Endothelial cell (in vitro differentiated cells): ENCODE measurements at places on chromosomes 3 and 15.

DNA sequence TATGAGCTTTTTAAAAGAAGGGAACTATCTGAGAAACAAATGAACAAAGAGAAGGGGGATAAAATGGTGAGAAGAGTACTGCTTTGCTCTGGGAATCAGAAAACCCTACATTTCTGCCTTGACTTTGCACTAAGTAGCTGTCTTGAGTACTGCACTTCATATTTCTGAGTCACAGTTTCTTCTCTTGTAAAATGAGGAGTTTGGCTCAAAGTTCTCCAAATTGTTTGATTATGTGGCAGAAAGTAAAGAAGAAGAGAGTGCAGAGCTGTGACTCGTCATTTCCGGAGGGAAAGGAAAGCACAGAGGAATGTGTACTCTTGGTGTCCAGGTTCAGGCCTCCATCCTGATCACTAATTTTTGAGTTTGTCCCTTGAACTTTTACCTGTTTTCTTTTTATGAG lies 54.7 kb downstream of the TP63 start:
- DNase-seq: no peak

GRCh38 chr3:5846261-5846660 lies 658.8 kb downstream of the EDEM1 start:
- DNase-seq: no peak

- DNase-seq: no peak
These were observed 33.8 kb downstream of the RYR3 start for GRCh38 chr15:33344530-33344929.

- no peak for DNase-seq
These were observed 71.5 kb downstream of the SSR3 start for GRCh38 chr3:156483426-156483825.

- no peak for DNase-seq
These were observed 945 bp downstream of the MST1R start for GRCh38 chr3:49902511-49903345.

DNA sequence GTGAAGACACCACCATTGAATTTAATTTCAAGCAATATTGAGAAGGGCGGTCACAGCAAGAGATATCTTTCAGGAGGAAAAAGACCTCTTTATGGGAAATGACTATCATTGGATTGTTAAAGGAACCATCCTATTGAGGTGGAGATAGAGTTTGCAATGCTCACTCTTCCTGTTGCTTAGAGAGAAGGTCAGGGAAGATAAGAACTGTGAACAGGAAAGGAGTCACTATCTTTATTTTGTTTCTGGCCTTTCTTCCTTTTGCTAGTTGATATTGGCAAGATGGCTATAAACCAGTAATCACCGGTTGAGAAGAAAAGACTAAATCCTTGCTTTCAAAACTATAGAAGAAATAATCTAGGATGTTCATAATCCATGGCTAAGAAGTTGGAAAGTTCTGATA lies 112.1 kb upstream of the TMEM108 start:
- DNase-seq: no peak

DNA sequence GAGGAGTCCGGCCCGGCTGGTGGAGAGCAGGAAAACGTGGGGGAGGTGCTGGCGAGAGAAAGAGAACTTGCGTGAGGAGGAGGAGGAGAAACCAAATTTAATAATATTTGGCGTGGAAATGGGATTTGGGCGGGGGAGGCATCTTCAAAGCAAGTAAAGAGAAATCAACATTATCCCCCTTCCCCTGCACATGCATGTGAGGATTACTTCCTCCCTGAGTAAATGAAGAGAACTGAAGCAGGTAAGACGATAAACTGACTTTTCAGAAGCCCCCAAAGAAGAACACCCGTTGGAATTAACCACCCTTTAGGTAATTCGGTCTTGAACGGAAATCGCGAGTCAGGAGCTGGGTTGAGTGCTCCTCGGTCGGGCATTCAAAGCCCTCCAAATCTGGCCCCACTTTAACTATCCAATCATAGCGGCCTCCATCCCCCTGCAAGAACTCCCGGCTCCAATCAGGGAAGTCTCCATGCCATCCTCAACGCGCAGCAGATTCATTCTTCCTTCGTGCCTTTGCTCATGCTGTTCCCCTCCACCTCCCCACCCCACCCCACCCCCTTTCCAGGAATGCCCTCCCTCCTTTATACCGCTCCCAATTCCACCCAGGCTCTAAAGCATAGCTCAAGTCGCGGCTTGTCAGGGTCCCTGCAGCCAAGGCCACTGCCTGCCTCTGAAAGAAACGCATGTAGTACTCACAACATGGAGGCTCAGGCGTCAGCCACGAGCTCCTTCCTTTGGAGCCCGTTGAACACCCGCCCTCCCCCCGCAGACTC lies 545 bp upstream of the RFX7 start:
- DNase-seq: peak; percentile 48

- no peak for DNase-seq
These were observed 31.3 kb upstream of the IQSEC1 start for GRCh38 chr3:13104511-13104910.

DNA sequence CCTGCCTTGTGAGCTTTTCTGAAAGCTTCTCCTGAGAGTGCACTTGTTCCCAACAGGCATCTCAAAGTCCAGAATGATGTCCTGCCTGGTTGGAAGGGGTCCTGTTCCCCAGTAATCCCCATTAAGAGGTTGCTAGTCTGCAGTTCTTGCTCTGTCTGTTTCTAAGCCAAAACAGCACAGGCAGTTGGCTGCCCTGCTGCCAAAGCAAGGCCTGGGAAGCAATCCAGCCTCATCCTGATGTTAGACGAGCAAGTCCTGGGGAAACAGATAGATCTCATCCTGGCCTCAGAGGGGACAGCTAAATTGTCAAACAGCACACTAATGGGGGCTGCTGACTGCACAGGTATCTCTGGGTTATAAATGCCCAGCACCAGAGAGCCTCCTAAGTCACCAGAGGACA lies 198.0 kb downstream of the EPHB1 start:
- no peak for DNase-seq

- no peak for DNase-seq
These were observed 20.7 kb downstream of the CEP19 start for GRCh38 chr3:196691386-196691785.

GRCh38 chr3:190988102-190988501 lies 125.6 kb upstream of the GMNC start:
- no peak for DNase-seq

DNA sequence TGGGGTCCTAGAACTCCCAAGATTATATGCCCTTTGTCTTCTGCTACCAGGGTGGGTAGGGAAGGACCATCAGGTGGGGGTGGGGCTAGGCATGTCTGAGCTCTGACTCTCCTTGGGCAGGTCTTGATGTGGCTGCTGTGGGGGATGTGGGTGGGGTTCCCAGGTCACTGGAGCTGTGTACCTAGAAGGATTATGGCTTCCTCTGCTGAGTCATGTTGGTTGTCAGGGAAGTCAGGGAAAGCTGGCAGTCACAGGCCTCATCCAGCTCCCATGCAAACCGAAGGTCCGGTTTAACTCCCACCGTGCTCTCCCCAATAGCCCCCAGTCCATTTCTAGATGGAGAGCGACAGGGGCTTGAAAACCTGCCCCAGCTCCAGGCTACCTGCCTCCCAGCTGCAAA lies 35.2 kb downstream of the EID1 start:
- DNase-seq: no peak

GRCh38 chr15:80769829-80770705 lies 9.1 kb upstream of the CEMIP start:
- no peak for DNase-seq

- DNase-seq: no peak
These were observed 470.1 kb downstream of the MCTP2 start for GRCh38 chr15:94701281-94701985.

DNA sequence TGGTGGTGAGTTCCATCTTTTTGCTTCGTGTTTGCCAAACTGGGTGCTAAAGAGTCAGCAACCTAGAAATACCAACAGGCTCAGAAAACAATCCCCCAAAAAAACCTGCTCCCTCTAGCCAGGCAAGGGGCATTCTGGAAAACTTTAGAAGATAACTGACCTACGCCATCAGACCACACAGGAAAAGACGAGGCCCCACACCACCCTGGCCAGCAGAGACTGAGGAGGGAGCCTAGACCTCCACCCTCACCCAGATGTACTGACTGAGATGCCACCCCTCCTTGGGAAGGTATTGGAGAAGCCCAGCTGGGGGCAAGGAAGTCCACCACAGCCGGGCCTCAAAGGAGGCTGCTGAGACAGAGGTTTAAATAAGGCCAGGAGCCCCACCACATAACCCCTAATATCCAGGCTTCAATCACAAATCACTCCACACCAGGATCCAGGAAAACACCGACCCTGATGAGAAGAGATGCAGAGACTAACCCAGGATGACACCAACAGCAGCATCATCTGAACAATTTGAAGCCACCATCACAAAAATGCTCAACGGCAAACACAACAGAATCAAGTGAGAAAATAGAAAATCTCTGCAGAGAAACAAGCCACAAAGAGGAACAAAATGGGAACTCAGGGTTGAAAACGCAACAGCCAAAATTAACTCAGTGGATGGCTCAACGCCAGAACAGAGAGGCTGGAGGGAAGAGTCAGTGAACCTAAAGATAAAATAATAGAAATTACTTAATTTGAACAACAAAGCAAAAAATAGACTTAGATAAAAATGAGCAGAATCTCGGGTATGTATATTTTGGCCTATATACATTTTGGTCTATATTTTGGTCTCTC lies 61.0 kb downstream of the TPRA1 start:
- no peak for DNase-seq

DNA sequence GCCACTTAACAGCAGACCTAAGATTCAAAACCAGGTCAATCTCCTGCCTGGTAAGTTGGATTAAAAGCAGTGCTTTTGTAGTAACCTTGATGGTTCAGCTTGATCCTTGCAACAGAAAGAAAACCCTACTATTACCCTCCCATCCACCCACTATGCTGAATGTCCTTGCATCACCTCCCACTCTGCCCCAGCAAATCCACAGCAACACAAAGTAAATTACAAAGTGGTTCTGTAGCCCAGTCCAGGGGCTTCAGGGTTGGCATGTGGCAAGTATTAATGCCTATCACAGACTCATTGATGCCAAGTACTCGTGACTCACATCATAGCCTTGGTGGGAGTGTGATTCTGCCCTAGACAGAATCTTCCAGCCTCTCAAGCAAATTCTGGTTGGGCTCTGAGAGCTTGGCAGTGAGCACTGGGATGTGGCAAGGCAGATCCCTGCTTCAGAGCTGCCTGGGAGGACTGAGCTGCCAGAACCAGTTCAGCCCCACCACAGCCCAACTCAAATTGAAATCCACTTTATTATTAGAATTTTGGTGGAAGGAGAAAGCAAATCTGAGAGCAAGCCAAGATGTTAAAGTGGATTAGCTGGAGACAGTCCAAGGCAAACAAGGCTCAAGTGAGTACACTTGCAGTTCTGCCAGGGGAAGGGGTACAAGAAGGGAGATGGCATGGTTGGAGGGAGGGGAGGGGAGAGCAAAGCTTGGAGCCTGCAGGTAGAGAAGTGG lies 225.8 kb upstream of the UMPS start:
- DNase-seq: no peak

- no peak for DNase-seq
These were observed 598.9 kb upstream of the GRM7 start for GRCh38 chr3:6262010-6262409.

GRCh38 chr3:192514081-192514753 lies 213.1 kb downstream of the FGF12 start:
- DNase-seq: peak; percentile 52

DNA sequence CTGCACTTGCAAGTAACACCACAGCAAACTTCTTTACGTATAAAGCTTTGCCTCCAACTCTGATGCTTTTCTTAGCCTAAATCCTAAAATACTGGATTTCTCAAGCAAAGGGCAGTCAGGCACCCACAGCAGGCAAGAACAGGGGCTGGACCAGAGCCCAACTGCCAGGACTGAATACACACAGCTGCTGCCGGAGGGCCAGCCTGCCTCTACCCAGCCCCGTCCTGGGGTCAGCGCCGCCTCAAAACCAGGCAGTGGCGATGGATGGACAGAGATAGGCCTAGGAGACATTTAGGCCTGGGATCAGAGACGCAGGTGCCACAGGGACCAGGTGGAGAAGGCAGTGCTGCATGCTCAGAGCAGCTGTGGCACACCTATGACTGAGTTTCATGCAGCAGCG lies 47.6 kb upstream of the SEC61A1 start:
- DNase-seq: no peak

- no peak for DNase-seq
These were observed 3.8 kb upstream of the FRMD4B start for GRCh38 chr3:69389520-69390248.

- no peak for DNase-seq
These were observed 36.7 kb upstream of the MRPS22 start for GRCh38 chr3:139307072-139307491.

DNA sequence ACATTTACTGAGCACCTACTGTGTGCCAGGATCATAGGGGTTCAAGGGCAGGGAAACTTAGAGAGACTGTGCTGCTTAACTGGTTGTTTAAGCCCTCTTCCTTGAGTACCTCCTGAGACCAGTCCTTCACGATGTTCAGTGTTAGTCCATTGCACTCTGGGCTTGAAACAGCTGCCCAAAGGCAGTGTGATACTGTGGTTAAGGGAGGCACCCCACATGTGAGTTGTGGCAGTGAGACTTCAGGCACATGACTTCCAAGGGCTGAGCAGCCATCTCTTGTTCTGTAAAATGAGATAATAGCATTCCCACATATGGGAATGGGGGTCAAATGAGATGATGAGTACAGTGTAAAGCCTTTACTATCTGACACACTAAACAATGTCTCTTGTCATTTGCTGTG lies 75.1 kb downstream of the LINGO1 start:
- DNase-seq: no peak

DNA sequence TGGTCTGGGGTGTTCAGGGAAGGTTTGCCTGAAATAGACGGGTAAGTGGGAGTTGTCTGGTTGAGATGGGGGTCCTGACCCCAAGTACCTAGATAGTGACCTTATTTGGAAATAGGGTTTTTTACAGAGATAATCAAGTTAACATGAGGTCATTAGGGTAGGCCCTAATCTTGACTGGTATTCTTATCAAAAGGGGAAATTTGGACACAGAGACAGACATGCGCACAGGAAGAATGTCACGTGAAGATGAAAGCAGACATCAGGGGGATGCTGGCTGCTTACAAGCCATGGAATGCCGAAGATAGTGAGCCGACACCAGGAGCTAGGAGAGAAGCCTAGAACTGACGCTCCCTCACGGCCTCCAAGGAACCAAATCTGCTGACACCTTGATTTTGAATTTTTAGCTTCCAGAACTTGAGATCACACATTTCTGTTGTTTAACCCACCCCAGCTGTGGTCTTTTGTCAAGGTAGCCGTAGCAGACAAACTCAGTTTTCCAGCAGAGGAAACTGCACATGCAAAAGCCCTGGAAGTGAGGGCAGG lies 17.1 kb downstream of the BHLHE40 start:
- no peak for DNase-seq
